ENCODE measurements at places on chromosomes 12 and 14.
A peak's percentile ranks its signal among the peaks of the same experiment; 100 is the strongest.

DNA sequence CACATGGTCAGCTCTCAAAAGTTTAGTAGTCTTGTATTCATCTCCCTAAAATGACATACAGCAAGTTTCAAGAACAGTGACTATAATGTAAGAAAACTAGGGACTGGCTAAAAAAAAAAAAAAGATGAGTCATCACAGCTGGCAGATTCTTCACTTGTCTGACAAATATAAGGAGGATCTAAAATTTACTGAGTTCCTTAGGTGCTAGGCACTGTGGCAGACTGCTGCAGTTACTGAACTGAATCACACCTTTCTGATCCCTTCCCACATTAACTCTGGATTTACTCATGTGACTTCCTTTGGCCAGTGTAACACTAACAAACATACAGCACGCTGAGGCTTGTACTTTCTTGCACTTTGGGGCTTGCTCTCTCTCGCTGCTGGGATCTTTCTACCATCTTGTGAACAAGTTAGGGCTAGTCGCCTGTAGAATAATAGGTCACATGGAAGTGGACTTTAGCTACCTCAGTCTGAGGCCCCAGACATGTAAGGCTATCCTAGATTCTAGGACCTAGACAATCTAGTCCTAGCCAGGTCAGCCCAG, 32.1 kb downstream of the BAZ1A start:
- no peak for DNase-seq

DNA sequence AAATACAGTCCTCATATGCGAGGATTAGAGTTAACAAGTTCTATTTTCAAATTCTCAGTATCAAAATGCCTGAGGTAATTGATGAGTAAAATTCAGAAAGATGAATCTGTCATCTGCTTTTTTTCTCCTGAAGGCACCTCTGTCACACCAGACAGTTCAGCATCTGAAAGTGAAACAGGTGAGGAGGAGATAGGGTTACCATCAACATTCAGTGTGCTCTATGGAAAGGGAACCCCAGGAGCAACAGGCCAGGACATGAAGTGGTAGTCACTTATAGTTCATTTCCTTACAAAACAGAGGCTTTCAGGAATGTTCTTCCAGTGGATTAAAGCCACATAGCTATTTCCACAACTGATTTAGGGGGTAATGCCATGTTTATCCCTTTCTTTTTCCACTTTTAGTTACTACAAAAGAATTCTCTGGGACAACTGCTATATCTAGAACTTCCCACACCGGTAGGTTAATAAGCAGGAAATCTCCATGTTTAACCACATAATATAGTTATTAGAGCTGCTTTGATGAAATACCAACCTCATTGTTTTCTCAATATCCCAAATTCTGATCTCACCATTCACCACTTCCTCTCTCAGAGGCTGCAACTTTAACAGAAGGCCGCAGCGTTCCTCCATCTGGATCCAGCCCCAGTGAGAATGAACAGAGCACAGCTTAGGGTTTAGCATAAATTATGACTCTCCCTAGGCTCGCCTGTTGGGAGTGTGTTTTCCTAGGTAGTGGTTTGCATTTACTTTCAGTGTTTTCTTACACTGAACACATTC, 177.0 kb upstream of the CNTN1 start:
- no peak for DNase-seq

DNA sequence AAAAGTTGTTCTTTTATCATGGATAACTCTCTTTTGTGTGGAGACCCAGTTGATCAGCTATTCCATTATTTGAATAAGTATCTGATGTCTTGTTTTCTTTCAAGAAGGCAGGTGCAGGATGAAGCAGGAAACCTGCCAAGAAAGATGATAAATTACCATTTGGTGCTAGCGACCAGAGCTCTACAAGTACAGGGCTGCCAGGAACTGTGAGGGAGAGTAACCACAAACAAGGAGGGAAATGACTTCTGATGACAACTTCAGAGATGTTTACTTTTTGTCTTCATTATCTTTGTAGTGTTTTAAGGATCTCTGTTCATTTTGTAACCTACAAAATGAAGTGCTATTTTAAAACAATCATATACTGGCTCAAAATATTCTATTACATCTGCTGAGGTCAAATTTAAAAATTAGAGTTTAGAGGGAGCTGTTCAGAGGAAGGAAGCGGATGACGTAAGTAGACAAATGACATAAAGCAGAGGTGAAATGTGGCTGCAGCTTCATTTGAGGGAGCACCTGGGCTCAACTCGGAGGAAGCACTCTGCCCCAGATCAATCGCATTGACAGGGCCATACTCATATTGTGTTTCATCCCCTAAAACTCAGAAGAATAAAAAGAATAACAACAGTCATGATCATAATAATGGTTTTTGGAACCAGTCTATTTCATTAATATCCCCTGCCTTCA, 226.8 kb downstream of the C12orf42 start:
- DNase-seq, result peak; percentile 9

DNA sequence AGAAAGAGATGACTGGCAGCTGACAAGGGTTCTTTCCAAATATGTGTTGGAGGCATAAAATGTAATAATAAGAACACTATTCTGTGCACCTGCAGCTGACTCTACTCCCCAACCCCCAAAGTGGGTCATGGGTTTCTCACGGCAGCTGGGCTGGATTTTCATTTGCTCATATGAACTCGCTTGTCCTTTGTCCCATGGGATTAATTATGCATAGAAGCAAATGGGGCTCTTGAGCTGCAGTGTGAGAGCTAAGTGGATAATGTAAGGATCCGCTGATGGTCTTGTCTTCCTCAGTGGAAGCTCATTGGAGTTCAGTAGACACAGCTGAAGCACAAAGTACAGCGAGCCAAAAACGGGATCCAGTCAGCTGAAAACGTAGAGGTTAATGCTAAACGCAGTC, 46.3 kb downstream of the TTC8 start:
- no peak for DNase-seq

DNA sequence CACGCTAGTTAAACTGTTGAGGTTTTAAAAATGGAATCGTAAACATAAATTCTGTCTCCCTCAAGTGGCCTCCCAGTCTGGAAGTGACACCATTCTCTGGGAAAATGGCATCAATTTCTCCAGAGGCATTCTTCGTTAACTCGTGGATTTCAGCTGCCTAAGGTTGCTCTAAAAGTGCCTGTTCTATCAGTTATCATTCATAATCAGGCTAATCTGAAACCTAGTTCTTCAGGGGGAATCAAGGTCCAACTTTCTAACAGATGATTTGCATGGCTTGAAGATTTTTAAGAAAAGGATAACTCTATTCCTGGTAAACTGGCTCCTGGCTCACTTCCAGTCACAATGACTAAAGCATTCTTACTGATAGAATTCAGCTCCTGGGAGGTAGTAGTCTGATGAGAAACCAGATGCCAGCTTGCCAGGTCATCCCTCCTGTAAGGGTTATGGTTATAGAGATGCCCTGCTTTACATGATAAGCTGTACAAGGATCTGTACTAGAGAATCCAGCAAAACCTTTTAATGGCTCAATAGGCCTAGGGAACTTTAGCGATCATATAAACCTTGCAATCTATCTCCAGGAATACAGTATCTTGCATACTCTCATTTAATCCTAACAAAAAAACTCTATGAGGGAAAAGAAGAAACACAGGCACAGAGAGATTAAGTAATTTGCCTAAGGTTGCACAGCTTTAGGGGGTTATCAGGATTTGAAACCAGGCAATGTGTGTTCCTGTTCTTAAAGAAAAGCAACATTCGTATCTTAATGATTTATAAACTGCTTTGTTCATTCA, 1.5 kb downstream of the L3HYPDH start:
- no peak for DNase-seq

DNA sequence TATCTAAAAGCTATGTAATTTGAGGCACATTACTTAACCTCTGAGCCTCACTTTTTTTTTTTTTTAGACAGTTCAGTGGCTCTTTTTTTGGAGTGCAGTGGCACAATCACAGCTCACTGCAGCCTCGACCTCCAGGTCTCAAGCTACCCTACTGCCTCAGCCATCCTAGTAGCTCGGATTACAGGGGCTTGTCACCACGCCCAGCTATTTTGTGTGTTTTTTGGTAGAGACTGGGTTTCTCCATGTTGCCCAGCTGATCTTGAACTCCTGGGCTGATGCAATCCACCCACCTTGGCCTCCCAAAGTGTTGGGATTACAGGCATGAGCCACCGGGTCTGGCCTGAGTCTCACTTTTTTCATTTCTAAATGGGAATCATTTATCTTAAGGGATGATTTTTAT, 192.0 kb upstream of the PDZRN4 start:
- no peak for DNase-seq

Data from CD8-positive, alpha-beta T cell (primary cell).